ENCODE measurements at places on chromosomes 5 and 9.

GRCh38 chr5:80411589-80412219 lies 3.8 kb downstream of the ZFYVE16 start:
- no peak for DNase-seq

DNA sequence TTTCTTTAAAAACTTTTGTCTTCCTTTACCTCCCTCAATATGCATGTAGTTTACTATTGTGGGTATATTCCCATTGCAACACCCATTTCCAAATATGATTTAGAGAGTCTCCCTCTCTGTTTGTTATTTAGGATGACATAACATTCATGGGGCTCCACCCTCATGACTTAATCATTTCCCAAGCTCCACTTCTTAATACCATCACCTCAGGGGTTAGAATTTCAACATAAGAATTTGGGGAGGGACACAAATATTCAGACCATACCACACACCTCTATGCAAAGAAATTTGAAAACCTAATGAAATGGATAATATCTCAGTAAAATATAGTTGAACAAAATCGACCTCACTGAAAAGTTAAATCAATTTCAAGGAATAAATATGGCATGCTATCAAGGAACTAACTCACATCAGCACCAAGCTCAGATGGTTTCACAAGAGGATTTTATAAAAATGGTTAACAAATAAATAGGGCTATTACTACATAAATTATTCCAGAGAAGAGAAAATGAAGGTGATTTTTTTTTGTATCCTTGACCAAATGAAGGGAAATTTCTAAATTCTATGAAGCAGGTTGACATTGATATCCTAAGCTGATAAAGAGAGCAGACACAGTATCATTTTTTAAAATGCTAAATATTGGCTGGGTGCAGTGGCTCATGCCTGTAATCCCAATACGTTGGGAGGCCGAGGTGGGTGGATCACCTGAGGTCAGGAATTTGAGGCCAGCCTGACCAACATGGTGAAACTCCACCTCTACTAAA lies 20.2 kb upstream of the UBTD2 start:
- no peak for DNase-seq

DNA sequence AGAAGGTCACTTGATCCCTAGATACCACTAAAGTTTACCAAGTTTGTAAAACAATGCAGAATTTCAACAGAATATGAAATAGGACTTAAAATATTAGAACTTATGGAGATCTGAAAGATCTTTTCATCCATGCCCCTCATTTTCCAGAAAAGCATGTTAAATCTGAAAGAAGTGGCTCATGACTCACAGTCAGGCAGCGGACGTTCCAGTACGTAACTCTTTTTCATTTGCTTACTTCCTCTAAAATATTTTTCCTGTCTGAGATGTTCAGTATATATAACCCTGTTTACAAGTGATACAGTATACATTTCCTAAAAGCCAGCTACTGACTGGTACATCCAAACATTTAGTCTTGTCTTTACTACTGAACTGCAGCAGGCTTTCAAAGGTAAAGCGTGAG lies 22.3 kb downstream of the FBXW2 start:
- no peak for DNase-seq

GRCh38 chr9:18473652-18474279 lies at the start of gene ADAMTSL1:
TSS of gene ADAMTSL1 (plus strand) at chr9:18474153. CDS start at chr9:18474233, 80 bp downstream.
- no peak for DNase-seq

GRCh38 chr5:109003928-109004327 lies 256.2 kb downstream of the FER start:
- DNase-seq, result no peak

DNA sequence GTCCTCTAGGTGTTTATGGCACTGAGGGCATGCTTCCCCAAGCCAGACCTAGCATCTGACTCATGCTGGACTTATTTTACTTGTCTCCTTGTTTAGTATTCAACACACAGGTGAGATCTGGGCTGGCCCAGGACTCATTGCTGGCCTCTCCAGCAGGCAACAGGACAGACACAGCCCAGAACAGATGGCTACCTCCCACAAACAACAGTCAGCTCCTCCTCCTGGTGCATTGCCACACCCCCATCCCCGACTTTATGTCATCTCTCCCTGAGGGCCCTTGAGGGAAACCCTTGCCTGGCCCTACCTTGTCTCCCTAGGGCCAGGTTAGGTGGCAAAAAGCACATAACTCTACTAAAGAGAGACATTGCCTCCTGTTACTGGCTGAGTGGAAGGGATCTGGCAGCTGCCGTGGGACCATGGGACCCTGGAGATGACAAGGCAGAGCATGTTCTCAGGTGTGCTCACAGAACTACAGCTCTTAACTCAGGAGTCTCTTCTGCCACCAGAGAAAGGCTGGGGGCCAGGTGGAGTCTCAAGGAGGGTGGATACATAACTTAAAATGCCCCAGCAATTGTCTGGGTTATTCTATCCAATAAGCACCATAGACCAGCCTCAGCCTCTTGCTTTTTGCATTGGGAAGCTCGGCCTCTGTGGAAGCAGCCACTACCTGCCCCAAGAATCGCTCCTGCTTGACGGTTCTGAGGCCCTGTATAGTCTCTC lies 2.3 kb downstream of the ACSL6 start:
- no peak for DNase-seq

DNA sequence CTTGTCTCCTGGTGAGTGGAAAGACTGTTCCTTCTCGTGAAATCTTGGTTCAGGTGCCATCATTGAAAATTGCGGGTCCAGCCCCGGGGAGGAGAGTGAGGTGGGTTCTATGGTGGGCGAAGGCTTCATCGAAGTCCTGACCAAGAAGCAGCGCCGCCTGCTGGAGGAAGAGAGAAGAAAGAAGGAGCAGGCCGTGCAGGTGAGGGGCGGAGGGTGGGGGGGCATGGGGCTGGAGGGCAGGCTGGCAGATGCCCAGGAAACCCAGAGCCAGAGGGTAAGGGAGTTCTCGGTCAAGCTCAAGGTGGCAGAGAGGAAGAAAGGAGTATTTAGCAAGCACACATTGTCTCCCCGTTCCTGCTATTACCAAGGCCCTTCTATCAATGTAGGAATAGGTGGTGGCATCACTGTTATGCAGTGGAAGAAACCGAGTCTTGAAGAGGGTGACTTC lies 24.3 kb upstream of the POMT1 start:
- DNase-seq, result no peak

GRCh38 chr5:14226992-14227391 lies 83.8 kb downstream of the TRIO start:
- no peak for DNase-seq

- no peak for DNase-seq
Measured at GRCh38 chr9:79962836-79963235, 391.1 kb downstream of the TLE4 start.

- DNase-seq, result no peak
Measured at GRCh38 chr5:124738681-124739633, 7.5 kb downstream of the ZNF608 start.

DNA sequence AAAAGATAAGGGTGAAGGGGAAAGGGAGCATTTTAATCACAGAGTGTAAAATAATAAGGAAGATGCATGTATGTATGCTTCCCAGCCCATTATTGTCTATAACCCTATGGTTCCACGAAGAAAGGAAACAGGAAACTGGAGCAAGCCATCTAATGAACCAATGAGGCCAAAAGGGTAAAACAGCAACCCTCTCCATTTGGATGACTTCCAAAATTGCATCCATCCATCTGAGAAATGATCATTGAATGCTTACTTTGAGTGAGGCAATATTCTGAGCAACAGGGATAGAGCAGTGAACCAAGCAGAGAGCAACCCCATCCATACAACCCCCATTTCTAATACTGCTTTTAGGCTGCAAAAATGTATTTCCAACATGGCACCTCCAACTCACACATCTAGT lies 46.9 kb downstream of the ARL15 start:
- no peak for DNase-seq

DNA sequence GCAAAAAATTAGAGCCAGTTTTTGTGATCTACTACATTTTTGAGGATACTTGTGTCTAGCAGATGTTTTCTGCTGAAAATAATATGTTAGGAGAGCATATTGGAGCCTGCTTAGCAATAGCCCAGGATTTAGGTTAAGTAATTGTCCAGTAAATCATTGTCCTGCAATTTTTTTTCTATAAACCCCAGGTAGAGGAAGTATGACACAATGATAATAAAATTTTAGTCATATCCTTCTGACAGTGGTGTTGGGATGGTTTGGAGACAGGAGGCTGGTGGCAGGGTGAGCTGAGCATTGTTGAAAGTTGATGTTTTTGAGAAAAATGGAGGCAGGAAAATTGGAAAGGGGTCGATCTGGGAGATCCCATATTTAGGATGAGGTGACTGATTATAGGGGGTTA lies 3.5 kb downstream of the SNCAIP start:
- DNase-seq, result no peak

DNA sequence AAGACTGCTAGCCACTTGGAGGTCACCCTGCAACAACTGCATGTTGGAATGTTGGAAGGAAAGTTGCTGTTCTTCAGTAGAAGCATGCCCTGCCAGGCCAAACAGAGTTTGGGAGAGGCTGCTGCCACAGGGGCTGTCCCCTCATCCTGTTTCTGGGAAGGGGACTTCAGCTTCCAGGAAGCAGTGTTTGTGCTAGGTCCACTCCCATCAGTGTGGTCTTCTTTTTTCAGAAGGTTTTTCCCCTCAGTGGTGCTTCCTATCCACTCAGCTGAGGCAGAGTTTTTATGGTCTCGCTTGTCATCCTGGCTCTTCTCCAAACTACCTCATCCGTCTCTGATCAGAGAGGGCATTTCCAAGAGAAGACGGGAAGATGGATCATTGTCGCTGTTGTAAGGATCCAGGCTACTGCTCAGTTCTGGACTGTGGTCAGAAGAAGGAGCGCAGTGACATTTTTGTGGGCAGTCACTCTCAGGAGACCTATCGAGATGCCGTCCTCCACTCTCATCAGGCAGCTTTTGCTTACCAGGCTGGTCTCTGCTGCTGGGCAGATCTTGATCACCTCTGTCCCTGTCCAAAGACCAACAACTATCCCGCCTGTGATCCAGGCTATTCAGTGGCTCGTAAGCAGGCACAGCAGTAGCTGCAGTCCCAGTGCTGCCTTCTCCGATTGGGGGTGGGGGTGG lies 97.8 kb upstream of the C5orf63 start:
- no peak for DNase-seq

GRCh38 chr5:99320436-99320835 lies 391.6 kb upstream of the CHD1 start:
- DNase-seq, result no peak

GRCh38 chr5:56712895-56713591 lies 102.3 kb upstream of the MAP3K1 start:
- DNase-seq, result no peak

GRCh38 chr9:86601697-86602096 lies 247.5 kb upstream of the TUT7 start:
- DNase-seq, result no peak

GRCh38 chr5:128763321-128763720 lies 202.0 kb upstream of the SLC27A6 start:
- DNase-seq, result no peak

- no peak for DNase-seq
Measured at GRCh38 chr5:16489322-16489791, 23.8 kb upstream of the ZNF622 start.

- no peak for DNase-seq
Measured at GRCh38 chr9:128629852-128630545, 26.6 kb downstream of the DYNC2I2 start.

DNA sequence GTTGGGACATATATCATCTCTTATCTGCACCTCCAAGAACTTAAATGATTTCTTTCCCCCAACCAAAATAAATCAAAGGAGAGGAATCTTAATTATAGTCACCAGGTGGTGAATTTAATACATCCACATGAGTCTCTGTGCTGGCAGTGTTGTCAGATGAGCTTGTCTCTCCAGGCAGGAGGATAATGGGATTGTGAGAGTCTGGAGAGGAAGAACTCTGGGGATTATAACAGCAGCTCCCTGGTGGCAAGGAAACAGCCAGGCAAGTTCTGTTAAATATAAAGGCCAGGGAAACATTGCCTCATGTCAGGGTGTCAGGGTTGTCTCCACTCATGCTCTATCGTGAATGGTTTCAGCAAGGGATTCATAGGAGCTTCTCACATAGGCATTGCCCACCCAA lies 80.8 kb downstream of the TLR4 start:
- no peak for DNase-seq

DNA sequence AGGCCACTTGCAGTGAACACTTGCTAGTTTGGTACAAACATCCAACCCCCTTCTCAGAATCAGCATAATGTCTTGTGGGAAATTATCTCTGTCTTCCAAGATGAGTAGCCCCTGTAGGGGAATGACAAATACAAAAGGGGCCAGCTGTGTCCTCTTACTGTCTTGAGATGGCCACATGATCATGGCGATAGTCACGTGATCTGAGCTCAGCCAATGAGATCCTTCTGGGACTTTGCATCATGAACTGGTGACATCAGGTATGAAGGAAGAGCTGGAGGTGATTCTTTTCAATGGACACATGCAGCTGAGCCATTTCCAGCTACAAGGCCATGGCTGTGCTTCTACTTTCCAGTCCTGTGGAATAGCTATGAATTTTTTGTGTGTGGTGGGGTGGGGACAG lies 206.3 kb downstream of the IRX1 start:
- no peak for DNase-seq

DNA sequence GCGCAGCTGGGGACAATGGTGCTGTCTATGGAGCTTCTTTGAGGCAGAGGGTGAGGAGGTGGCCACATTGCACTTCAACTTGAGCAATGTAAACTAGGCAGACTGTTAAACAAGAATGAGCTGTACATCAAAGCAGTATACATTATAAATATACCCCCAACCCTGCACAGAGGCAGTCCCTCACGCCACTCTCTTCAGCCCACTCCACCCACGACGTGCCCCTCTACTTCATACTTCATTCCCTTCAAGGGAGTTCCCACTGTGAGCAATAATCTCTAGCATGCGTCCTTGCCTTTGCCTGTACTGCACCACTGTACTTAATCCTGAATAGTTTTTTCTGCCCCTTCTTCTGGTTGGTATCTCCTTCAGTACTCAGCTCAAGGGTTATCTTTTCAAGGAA lies 14.4 kb downstream of the TRPM3 start:
- DNase-seq, result no peak

GRCh38 chr5:180332051-180332517 lies 21.1 kb downstream of the GFPT2 start:
- DNase-seq, result no peak

- DNase-seq, result no peak
Measured at GRCh38 chr5:157485340-157485739, 25.3 kb downstream of the NIPAL4 start.

DNA sequence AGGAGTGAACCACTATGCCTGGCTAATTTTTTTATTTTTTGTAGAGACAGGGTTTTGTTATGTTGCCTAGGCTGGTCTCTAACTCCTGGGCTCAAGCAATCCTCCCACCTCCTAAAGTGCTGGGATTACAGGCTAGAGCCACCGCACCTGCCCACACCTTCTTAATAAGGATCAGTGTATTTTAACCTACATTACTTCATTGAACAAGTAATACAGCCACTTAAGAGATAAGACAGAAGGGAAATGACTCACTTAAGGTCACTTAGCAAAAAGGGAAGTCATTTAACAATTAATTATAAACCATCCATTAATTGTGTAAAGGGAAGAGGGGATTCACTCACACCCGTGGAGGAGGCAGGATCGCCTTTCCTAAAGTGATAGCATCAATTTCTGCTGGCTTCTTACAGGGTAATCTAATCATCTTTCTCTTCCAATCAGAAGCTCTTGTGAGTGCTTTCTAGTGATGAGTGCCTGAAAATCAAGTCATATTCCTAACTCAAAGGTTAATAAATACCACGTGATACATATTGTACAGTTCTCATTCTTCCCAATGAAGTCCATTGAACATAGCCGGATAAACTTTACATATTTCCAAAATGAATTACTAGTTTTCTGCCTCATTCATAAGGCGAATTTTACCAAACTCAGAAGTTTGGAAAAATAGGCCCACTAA lies 3.5 kb downstream of the FBXW11 start:
- no peak for DNase-seq

Measured in stimulated activated CD4-positive, alpha-beta T cell treated with anti-CD3 and anti-CD28 coated beads, Interleukin-15, amount 100 ng/mL, for 48 hours (primary cell).